ENCODE measurements at places on chromosomes 12 and 14.

DNA sequence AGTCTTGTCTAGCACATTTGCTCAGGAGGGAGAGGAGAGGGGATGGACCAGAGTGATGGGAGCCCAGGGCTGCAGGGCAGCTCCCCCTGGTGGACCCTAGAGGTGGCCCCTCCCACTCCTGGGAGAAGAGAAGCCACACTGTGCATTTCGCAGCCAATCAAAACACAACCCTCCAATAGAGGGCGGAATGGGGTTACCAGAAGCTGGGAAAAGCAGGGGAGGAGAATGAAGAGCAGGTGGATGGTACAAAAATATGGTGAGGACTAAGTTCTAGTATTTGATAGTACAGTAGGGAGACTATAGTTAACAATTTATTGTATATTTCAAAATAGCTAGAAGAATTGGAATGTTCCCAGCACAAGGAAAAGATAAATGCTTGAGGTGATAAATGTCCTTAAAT lies 23.6 kb downstream of the VASH1 start:
- peak; percentile 74 for DNase-seq

DNA sequence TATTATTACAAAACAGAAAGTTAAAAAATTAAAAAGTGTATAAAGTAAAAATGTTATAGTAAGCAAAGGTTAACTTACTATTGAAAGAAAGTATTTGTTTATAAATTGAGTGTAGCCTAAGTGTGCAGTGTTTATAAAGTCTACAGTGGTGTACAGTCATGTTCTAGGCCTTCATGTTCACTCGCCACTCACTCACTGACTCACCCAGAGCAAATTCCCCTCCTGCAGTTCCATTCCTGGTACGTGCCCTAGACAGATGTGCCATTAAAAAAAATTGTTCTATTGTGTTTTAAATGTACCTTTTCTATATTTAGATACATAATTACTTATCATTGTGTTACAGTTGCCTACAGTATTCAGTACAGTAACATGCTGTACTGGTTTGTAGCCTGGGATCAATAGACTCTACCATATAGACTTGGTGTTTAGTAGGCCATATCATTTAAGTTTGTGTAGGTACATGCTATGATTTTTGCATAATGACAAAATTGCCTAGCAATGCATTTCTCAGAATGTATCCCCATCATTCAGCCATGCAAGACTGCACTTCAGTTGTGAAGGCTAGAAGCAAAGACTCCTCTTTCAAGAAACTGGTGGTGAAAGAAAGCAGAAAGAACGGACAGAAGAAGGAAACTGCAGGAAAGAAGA lies 100.6 kb downstream of the DACT1 start:
- DNase-seq: no peak

DNA sequence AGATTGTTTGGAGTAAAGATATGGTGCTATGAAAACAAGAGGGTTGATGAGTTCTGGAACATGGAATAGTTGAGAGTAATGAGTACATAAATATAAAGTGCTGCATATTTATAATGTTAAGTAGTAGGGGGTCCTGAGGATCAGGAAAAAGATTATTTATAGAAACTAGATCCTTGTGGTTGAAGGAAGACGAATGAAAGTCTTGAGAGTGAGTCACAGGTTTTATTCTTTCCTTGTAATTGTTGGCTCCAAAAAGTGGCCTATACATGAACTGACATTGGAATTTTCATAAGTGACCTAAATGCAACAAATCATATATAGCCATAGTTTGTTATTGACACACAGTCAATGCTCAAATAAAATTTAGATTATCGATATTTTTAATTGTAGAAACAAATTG lies 440.4 kb upstream of the PRICKLE1 start:
- no peak for DNase-seq

- DNase-seq: peak; percentile 66
Observed at GRCh38 chr14:38098074-38098836, 109.4 kb upstream of the SSTR1 start.

DNA sequence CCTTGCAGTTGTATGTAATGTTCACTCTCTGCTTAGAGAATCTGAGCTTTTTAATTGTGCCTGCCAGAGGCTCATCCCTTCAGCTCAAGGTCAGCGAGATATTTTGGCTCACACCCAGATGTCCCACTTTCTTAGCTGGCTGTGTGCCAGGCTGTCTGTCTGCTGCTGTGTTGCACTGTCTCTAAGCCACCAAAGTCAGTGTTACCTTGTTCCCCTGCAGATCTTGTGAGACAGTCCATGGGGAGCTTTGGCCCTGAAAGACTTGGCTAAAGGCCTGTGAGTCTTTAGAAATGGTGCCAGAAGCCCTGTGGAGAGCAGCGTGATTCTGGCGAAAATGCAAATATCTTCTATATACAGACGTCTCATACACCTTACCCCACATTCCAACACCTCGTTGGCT lies 293.7 kb downstream of the TTC6 start:
- DNase-seq: no peak

GRCh38 chr14:23335623-23336022 lies 14.4 kb downstream of the PABPN1 start:
- DNase-seq: no peak

DNA sequence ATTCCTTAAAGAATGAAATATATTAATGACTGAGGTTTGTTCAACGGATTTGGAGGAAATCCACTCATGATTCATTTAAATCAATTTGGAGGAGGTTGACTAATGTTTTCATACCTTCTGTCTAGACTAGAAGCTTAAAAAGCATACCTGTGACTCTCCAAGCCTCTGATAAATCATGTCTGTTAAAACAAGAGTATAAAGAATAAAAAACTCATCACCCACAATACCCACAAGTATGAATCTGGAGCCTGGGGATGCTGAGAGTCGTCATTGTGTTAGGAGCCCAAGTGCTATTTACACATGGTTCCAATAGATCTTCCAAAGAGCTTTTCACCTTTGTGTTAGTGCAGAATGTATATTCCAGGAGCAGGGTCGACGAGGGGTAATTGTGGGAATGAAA lies 86.8 kb upstream of the ADAMTS20 start:
- no peak for DNase-seq

Measured in SW 1271 (cell line).